ENCODE measurements at places on chromosomes 12 and 14.

DNA sequence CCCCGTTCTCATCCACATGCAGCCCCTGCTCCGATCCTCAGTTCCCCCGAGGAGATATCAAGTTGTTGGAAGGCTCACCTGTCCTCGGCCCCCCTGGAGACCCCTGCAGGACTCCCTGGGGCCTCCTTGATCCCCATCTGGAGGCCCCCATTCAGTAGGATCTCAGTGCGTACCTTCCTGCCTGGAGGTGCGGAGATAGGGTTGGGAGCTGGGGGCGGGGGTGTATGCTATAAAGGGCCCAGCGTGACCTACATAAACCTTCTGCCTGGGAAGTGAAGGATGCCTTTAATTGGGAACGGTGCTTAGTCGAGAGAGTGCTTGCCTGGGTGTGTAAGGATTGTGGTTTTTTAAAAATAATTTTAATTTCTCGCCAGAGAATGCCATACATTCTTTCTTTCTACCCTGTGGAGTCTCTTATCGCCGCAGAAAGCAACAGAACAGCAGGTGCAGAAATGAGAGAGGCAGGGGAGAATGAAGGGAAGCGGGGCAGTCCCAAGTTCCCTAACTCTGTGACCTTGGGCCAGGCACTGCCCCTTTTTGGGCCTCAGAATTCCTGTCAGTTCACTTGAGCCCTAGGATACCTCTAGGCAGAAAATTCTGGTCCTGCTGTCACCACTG lies 153.7 kb downstream of the TSPAN9 start:
- DNase-seq, result no peak

DNA sequence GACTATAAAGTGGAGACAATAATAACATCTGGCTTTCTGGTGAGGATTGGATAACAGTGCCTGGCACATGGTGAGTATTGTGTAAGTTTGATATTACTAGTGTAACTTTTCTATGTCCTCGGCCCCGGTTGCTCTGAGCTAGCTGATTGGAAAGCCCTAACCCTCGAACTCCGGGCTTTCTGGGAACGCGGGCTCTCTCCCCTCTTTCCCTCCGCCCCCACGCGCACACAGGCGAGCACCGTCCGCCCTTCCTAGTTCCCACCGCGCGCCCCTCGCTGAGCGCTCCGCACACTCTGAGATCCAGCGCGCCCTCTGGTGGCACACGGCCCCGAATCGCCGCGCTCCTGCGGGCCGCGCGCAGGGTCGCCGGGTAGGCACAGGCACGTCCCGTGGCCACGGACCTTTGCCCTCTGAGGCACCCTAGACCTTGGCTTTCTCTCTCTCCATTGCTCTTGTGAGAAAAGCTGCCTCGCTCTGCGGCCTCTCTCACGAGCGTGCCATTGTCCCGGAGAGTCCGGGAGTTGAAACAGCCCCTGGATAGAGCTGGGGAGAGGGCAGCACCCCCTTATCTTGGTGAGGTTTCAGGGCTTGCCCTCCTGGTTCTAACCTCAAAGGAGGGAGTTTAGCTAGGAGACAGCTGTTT lies 23.2 kb upstream of the ESRRB start:
- peak; percentile 81 for DNase-seq

GRCh38 chr12:102956738-102957327 lies 641 bp upstream of the ASCL1 start:
- DNase-seq, result no peak

- no peak for DNase-seq
Observed at GRCh38 chr12:102107970-102108369, 11.9 kb downstream of the NUP37 start.

DNA sequence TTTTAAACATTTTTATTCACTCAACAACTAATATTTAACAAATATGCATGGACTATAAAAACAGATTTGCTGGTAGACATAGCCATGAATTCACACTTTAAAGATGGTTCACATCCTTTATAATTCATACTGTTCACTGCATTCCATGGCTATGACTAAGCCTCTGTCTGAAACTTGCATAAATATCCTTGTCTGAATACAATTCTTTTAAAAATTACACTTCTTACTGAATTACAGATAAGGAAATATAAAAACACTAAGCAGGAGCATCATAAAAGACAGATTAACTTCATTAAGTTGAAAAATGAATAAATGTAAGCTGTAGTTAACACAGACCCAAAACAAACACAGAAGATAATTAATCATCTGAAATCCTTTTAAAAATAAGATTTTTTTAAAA lies 53.8 kb downstream of the GXYLT1 start:
- DNase-seq, result no peak

DNA sequence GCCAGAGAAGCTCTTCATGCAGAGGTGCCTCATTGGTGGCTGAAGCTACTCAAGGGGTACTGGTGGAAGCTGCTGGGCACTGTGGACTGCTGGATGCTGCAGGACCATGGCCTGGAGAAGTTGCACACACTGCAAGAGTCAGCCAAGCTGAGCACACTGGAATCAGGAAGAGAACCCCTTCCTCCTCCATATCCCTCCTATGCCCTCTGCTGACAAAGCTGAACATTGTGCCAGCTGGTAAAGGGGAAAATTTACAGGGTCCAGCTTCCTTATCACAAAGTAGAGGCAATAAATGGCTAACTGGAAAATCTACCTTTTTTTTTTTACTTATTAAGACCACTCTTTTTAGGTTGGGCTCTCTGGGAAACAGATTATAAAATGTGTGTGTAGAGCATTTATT lies 6.5 kb downstream of the CCDC175 start:
- DNase-seq, result no peak

DNA sequence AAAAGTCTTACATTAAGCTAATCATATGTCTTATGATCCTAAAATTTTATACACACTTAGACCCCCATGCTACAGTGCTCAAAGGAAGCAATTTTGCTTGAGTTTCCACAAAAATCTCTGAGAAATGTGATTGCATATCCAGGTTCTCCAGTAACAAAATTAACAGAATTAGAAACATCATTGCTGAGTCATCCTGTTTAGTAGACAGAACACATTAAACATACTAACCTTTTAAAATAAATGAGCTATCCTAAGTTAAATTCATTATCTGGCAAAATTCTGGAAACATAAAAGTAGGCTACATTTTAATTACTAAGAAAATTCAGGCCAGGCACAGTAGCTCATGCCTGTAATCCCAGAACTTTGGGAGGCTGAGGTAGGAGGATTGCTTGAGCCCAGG lies 94.7 kb downstream of the DENND5B start:
- no peak for DNase-seq

DNA sequence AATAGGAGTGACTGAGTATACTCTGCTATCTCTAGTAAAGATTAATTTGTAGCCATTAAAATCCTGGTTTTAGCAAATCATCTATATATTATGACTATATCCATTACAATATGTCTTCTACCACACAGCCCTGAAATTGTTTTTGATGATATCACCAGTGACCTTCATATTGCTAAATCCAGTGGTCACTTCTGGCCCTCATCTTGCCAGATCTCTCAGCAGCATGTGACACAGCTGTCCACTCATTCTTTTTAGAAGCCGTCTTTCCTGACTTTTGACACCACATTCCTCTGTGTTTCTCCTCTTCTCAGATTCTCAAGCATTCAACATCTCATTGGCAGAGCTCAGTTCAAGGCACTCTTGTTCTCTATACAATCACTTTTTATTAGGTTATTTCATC lies 54.9 kb downstream of the CPNE8 start:
- no peak for DNase-seq

GRCh38 chr12:60947533-60947932 lies 1312.7 kb upstream of the USP15 start:
- DNase-seq, result no peak

- no peak for DNase-seq
Observed at GRCh38 chr12:72679147-72679757, 407.1 kb downstream of the TRHDE start.

DNA sequence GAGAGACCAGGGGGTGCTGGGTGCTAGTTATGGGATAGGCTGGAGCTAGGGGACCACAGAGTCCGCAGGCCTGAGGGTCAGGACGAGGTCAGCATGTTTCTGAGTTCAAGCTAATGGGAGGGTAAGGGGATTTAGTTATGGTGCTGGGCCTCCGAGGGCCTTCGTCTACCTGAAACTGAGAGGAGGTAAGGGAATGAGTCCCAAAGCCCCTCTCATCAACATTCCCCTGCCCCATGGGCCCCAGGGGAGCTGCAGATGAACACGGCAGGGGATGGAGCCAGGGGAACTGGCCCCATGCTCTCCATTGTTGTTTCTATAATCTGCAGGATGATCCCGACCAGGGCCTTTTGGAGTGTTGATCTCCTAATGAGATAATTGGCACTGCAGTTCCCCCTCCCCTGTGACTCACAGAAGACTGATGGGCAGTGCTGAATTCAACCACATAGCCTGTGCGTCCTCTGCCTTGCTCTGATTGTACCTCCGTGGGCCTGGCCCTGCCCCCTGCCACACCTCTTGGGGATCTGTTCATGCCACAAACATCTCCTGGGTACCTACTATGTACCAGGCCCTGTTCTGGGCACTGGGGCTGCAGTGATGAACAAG lies 21.4 kb downstream of the FAIM2 start:
- peak; percentile 64 for DNase-seq

GRCh38 chr12:1226951-1227350 lies 235.9 kb downstream of the ERC1 start:
- DNase-seq, result no peak

DNA sequence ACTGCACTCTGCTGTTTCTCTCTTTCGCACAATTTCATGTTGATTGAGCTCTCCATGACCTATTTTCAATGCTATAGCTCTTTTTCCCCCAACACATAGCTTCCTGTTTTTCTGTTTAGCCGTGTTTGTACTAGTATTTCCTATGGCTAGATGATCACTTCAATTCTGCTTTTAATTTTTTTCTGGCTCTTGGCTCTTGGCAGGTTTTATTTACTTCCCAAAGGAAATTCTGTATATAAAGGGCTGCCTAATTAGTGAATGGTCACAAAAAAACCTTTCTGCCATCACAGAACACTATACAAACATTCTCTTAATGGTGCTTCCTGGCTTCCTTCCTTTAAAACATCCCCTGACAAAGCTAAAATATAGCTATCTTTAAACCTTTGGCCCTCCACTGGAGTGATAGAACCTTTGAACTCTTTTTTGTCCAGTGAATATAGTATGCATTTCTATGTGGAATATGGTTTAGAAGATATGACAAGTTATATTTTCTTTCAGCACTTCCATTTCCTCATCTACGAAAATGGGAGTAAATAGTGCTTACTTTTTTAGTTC lies 88.2 kb downstream of the RASSF9 start:
- DNase-seq, result no peak

GRCh38 chr12:64665514-64665913 lies 55.2 kb downstream of the RASSF3 start:
- DNase-seq, result peak; percentile 40

DNA sequence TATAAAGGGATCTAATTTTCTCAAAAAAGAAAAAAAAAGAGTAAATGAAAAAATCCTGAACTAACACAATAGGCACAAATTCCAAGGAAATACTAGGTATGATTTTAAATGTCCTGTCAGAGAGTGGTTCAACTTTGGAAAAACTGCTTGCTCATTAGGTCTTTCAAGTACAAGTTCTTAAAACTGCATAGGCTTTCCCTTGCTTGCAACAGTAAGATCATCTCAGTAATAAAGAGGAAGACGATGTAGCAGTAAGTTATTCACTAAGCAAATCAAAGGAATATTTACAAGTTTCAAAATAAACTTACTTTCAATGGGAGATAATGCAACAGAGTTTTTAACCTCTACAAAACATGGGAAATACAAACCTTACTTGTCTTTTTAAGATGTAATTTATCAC lies 21.6 kb downstream of the CORO1C start:
- no peak for DNase-seq

GRCh38 chr14:55349565-55349964 lies 62.1 kb downstream of the ATG14 start:
- no peak for DNase-seq

DNA sequence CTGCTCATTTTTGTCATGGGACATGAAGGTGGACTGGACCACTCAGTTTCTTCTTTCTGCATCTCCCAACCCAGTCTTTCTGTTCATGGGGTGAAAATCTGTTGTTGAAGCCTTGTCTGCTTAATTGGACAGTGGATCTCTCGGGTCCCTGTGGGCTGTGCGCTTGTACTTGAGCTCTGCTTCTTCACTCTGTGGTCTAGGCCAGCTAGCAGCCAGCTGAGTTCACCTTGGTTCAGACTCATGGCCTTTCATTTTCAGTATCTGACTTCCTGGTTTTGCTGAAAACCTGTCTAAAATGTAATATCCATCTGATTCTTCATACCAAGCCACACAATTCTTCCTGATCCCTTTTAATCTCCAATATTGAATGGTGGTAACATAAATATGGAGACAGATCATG lies 117.2 kb downstream of the LRRK2 start:
- no peak for DNase-seq

DNA sequence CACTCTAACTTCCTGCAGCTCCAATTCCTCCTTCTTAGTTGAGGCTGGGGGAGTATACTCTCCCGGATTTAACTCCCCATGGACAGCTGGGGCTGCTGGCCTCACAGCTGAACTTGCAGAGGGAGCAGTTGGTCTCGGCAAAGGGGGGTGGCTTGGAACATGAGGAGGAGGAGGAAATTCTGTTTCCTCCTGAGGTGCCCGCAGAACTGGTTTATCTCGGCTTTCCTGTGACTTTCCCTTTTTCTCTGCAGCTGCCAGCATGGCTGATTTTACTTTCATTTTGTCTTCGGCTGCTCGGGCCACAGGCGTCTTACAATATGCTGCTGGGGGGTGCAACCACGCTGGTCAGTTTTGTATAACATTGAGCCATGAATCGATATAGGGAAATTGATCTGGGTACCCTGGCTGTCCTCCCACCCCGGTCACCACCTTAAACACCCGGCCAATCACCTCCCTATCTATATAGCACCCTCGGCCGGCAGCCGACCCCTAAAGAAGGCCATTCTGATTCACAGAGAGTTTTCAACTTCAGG lies 1317.6 kb downstream of the TMEM121 start:
- DNase-seq, result no peak

DNA sequence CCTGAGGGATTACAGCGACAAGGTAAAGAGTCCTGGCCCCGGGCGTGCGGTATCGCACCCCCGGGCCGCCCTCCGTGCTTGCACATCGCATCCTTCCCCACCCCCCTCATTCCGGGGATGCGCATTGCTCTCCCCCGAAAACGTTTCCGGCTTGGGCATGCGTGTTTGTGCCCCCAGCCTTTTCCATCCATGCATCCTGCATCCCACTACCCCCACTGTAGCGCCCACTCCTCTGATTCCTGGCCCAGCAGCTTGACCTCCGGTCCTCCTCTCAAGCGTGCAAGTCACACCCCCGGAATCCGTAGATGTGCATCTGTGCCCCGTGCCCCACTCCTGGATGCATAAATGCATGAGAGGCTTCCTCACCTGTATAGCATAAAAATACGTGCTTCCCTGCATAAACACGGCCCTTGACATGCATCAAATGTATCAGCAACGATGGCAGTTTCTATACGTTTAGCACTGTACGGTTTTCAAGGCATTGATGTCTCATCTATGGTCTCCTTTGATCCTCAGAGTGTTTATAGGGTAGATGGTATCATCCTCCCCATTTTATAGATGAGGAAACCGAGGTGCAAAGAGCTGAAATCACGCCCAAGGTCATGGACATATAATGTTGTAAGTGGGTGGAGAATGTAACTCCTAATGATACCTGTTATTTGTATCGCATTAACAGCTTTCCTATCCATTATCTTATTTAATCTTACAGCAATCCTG lies 484 bp downstream of the RIC8B start:
- no peak for DNase-seq
